Psoas muscle (tissue), 8 donors: ENCODE measurements at places on chromosomes 4 and X. TPM values are rescaled to one million over a fixed set of nuclear protein-coding genes. Genes with fewer than 3 reads are reported as not detected.
A peak's percentile ranks its signal among the peaks of the same experiment; 100 is the strongest.

GRCh38 chr4:129429581-129430320 lies 333.8 kb downstream of the C4orf33 start:
- H3K36me3 ChIP-seq = no peaks in the 10 kb centered on the region
- no peak overlapping the region for H3K4me3 ChIP-seq
- no peaks in the 10 kb centered on the region for H3K27me3 ChIP-seq
- DNase-seq = no peak

- no peaks in the 10 kb centered on the region for H3K36me3 ChIP-seq
- H3K27ac ChIP-seq = no peak overlapping the region
- H3K4me3 ChIP-seq = no peak overlapping the region
- H3K4me1 ChIP-seq = no peaks in the 10 kb centered on the region
- no peak for DNase-seq
These were observed 73.8 kb downstream of the FBXW7 start for GRCh38 chr4:152462047-152462446.

GRCh38 chr4:24751926-24752539 lies 43.3 kb upstream of the SOD3 start:
- H3K27me3 ChIP-seq = no peaks in the 10 kb centered on the region
- H3K4me3 ChIP-seq = no peak overlapping the region
- no peak overlapping the region for H3K27ac ChIP-seq
- DNase-seq = no peak
- H3K4me1 ChIP-seq = peaks cover 7% of the 10 kb centered on the region
- no peaks in the 10 kb centered on the region for H3K36me3 ChIP-seq

GRCh38 chrX:110125446-110126162 lies 122.7 kb downstream of the TMEM164 start:
- no peaks in the 10 kb centered on the region for H3K36me3 ChIP-seq
- no peak overlapping the region for H3K4me3 ChIP-seq
- peaks cover 3% of the 10 kb centered on the region for H3K27me3 ChIP-seq
- no peak for DNase-seq

DNA sequence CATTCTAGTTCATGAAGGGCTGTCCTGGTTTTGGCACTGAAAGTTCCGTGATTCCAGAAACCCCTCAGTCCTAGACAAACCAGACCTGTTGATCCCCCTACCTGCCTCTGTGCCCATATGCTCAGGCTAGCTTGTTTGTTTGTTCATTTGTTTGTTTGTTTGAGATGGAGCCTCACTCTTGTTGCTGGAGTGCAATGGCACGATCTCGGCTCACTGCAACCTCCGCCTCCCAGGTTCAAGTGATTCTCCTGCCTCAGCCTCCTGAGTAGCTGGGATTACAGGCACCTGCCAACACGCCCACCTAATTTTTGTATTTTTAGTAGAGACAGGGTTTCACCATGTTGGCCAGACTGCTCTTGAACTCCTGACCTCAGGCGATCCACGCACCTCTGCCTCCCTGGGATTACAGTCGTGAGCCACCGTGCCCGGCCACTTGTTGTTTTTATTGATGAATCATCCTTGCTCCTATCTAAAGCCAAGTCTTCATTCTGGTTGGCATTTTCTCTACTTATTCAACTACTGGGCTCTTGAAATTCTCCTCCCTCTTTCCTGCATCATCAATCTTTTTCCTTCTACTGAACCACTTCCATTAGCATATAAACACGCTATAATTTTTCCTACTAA lies 86.3 kb upstream of the BMP2K start:
- H3K27me3 ChIP-seq = no peaks in the 10 kb centered on the region
- H3K27ac ChIP-seq = no peak overlapping the region
- H3K4me1 ChIP-seq = no peaks in the 10 kb centered on the region
- DNase-seq = no peak

DNA sequence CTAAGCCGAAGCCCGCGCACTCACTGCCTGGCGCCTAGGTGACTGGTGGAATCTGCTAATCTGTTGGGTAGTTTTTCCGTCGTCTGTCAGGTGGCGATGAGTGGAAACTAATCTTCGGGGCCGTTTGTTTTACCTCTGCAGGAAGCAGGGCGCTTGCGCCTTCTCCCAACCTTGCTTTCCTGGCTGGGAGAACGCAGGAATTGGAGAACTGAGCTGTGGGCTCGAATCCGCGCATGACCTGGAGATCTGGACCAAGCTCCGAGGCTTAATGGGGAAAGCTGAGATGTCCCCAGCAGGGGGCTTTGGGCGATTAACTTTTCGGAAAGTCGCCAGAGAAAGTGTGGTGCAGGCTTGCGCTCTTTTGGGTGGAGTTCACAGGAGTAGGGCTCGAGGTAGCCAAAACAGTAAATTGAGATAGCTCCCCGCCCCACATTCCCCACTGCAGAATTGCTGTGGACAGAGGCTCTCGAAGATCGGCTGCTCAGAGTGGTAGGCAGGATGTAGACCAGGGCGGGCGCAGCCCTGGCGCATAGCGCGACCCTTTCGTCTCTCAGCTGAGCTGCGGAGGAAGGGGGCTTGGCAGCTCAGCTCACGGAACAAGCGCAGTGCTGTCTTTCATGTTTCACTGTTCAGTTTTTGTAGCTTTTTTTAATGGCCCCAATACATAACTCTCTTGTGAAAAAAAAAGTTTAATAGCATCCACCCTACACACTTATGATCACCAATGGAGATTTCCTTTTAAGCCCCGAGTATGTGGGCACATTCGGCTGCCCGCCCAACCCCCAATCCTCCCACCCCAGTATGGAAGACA lies 2.7 kb upstream of the FGF5 start:
- H3K27me3 ChIP-seq = peaks cover 31% of the 10 kb centered on the region
- no peaks in the 10 kb centered on the region for H3K36me3 ChIP-seq
- H3K27ac ChIP-seq = no peak overlapping the region
- no peak overlapping the region for H3K4me3 ChIP-seq
- H3K4me1 ChIP-seq = peaks cover 7% of the 10 kb centered on the region

- no peak overlapping the region for H3K4me3 ChIP-seq
- no peaks in the 10 kb centered on the region for H3K27me3 ChIP-seq
- H3K27ac ChIP-seq = peak overlapping the region; percentile 24
- no peaks in the 10 kb centered on the region for H3K36me3 ChIP-seq
These were observed 562.7 kb downstream of the PPARGC1A start for GRCh38 chr4:23327120-23327519.

- no peaks in the 10 kb centered on the region for H3K27me3 ChIP-seq
- no peaks in the 10 kb centered on the region for H3K4me1 ChIP-seq
- no peak overlapping the region for H3K27ac ChIP-seq
- no peak overlapping the region for H3K4me3 ChIP-seq
These were observed 21.1 kb downstream of the RASL11B start for GRCh38 chr4:52883183-52883621.

- peaks cover 4% of the 10 kb centered on the region for H3K36me3 ChIP-seq
- H3K27me3 ChIP-seq = no peaks in the 10 kb centered on the region
- no peak for DNase-seq
- no peak overlapping the region for H3K4me3 ChIP-seq
These were observed 2.7 kb upstream of the HCCS start for GRCh38 chrX:11108253-11108941.

- H3K4me1 ChIP-seq = no peaks in the 10 kb centered on the region
- no peak for DNase-seq
- no peaks in the 10 kb centered on the region for H3K27me3 ChIP-seq
- no peak overlapping the region for H3K4me3 ChIP-seq
- H3K27ac ChIP-seq = no peak overlapping the region
These were observed 161.7 kb downstream of the BTC start for GRCh38 chr4:74632634-74633033.

Gene CLDN22
- total RNA-seq = not detected
